ENCODE measurements at places on chromosomes 7 and 10.

DNA sequence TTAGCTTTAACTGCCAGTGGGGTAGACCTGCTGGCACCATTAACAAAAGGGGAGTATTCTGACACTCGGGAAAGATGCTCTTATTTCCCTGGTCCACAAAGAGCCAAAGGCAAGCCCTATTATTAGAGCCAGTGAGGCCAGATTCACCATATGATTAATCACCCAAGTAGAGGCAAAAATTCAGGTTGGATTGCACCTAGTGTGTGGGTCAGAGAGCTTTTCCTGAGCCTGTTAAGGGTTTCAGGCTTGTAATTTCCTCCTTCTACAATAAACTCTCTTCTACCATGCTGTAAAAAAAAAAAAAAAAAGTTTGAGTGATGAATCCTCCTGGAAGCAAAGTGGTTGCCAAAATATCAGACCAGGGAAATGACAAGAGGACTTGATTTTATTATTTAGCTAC, 163.5 kb downstream of the MBL2 start:
- no peak for DNase-seq

DNA sequence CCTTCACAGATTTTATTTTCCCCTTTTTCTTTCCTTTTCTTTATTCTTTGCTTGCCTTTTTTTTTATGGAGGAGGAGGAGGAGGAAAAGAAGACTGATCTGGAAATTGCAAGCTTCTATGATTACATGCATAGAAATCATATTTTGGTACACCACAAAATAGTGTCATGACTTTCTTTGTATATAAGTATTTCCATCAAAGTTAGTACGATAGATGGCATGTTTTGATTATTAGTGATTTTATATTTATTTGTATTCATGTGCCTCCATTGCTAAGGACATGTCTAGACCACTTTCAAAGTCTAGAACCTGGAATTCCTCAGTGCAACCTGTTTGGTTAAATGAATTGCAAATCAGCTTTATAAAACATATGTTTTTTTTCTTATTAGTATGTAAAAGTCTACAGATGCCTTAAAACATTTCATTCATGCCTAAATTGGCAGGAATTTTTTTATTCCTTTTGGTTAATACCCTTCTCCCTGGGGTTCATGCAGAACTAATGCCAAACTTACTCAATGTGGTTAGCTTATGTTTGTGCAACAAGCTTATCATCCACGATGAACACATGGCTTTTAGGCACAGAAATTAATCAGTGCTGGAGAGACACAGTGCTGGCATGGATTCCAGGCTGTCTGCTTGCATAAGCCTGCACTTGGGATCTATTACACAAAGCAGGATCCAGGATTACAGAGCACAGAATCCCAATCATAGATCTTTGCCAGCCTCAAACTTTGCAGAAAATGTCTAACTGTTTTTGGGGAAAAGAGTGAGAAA, 213.1 kb downstream of the CHRM2 start:
- DNase-seq, result no peak

DNA sequence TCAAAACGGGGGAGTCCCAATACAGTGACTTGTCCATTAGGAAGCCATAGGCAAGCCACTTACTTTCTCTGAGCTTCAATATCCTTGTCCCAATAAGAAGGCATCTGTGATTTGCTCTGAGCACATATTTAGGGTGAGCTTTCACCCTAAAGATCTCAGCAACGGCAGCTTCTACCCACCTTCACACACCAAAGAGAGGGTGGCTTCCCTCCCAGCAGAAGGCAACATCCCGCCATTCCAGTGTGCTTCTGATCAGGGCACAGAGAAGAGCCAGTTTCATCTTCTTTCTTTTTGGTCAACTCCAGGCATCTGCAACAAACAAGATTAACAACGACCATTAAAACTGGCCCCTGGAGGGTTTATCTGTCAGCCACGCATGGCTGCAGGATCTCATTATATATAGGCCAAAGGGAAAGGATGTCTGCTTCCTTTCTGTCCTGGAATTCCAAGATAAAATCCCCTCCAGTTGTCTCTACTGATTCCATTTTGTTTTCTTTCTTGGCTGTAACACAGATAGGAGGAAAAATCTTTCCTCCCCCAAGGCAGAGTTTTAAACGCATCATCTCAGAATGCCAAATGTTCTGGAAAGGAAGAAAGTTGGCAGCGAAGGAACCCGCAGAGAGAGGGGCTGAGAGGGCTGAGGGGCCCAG, 491 bp upstream of the SH2D4B start:
- no peak for DNase-seq

DNA sequence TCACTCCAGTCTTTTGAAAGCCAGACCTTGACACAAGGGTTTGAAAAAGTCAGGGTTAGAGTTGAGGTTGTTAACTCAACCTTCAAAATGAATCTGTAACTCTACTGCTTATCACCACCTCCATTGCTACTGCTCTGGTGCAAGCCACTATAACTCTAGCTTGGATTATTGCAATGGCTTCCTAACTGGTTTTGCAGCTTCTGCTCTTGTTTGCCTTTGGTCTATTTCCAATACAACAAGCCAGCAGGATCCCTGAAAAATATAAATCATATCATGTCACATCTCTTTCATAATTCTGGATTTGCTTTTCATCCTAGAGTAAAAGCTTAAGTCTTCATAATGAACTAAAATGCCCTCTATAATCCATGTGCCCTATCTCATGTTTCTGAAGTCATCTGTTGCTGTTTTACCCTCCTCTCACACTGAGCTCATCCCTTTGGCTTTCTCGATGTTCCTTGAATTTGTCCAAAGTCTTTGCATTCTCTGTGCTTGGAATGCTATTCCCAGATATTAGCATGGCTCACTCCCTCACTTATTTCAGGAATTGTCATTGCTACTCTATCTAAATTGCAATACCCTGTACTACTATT, 10.9 kb downstream of the TAS2R60 start:
- no peak for DNase-seq

DNA sequence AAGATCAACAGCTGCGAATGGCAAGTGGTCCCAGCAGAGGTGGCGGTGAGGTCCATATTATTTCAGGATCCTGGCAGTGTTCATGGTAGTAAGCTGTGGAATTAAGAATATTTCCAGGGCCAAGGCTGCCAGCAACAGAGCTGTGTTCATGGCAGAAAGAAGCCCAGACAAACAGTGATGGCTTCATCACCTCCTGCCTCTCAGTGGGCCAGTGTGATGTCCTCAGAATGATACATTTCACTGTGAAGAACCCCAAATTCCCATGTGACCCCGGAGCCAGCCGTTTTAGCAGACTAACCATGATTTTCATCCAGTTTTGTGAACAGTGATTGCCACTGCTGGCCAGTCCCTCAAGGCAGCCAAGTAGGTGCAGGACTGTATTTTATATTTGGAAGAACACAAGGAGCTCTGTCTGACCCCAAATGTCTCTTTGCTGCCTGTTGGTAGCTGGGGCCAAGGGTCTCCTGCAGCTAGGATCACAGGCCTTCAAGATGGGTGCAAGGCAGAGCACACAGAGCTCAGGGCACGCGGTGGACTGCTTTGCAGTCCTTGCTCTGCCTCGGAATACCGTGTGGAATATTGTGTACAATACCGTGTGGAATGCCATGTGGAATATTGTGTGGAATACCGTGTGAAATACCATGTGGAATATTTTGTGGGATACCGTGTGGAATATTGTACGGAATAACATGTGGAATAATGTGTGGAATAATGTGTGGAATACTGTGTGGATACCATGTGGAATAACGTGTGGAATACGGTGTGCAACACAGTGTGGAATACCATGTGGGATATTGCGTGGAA, 132.3 kb upstream of the CHST15 start:
- no peak for DNase-seq

- DNase-seq, result no peak
Observed at GRCh38 chr10:43200538-43201390, 62.5 kb downstream of the CSGALNACT2 start.

DNA sequence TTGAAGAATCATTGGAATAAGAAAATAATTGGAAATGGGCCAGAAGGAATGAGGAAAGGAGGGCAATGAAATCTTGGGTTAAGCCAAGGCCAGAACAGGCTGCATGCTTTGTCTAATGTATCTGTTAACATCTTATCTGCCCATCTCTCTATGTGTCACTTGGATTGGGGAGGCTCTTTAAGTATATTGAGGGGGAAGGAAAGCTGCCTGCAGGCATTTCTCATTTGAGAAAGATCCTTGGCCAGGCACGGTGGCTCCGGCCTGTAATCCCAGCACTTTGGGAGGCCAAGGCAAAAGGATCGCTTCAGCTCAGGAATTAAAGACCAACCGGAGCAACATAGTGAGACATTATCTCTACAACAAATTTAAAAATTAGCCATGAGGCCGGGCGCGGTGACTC, 14.3 kb downstream of the PCBD1 start:
- DNase-seq, result no peak

DNA sequence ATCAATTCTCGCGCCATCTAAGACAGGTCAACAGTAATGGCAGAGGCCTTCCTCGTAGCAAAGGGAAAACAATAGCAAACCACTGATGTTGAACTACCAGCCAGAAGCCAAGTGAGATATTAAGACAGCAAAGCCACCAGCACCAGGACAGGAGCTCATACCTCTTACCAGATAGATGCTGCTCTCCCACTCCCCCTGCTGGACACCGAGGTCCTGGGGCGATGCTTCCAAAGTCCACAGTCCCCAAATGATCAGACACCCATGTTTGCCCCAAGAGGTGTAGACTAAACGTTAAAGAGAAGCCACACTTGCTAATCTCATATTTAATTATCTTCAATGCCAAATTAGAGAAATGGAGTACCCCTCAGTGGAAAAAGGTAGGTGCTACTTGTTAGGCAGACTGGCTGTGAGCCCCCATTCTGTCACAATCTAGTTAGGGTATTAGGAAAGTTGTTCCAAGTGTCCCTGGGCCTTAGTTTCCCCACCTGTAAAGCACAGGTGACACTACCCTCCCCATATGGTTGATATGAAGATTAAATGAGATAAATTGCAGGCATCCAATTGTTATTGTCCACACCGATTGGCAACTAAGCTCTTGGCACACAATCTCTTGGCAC, 39.9 kb downstream of the TOMM7 start:
- DNase-seq, result peak; percentile 76

GRCh38 chr7:2037808-2038522, 194.8 kb downstream of the MAD1L1 start:
- DNase-seq, result peak; percentile 17

DNA sequence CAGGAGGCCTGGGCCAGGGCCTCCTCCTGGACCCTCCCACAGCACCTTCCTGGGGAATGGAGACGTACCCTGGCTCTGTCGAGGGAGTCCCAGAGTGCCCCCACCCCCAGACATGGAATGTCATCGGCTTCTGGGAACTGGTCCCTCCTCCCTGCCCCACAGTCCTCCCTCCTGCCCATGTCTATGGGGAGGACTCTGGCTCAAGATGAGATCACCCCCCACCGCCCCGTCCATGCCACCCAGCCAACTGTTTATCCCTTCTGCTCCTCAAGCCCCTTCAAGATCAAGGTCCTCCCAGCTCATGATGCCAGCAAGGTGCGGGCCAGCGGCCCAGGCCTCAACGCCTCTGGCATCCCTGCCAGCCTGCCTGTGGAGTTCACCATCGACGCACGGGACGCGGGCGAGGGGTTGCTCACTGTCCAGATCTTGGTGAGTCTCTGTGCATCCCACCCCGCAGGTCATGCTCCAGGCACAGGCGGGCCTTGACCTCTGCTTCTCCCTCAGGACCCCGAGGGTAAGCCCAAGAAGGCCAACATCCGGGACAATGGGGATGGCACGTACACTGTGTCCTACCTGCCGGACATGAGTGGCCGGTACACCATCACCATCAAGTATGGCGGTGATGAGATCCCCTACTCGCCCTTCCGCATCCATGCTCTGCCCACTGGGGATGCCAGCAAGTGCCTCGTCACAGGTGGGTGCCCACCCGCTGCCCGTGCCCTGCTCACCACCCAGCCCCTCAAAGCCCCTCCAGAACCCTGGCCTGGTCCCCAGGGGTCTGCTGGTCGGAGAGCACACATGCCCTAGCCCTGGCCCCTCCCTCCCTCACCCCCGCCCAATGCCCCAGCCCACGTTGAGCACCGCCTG, 14.1 kb upstream of the ATP6V1F start:
- DNase-seq, result no peak

- DNase-seq, result no peak
Observed at GRCh38 chr7:123769371-123769770, 20.6 kb upstream of the WASL start.

GRCh38 chr10:61898435-61898778, 3.1 kb upstream of the ARID5B start:
- no peak for DNase-seq

DNA sequence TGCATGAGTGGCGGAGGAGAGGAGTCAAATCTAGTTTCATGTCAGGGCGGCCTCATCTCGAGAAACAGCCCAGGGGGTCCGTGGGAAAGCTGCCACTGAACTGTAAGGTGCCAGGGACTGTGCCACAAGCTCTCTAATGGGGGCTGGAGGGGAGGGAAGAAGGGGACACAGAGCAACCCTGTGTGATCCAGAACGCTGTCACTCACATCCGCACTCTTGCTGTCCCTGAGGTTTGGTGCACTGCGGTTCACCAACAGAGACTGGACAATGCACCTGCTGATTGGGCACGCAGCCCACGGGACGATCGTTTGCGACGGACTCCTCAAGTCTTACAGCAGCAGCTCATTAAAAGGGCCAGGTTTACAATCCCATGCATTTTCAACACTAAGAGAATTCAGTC, 47.7 kb downstream of the AMZ1 start:
- no peak for DNase-seq

DNA sequence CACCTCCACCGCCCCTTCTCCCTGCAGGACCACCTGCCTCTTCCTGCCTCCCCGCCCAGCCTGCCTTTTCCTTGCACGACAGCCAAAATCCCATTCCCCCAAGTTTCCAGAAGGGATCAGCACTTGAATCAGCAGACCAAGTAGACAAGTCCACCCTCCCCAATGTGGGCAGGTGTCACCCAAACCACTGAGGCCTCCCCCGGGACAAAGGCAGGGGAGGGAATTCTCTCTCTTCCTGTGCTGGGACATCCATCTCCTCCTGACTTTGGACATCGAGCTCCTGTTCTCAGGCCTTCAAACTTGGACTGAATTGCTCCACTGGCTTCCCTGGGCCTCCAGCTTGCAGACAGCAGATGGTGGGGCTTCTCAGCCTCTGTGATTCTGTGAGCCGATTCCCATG, 21.6 kb upstream of the PSMG3 start:
- DNase-seq, result no peak

DNA sequence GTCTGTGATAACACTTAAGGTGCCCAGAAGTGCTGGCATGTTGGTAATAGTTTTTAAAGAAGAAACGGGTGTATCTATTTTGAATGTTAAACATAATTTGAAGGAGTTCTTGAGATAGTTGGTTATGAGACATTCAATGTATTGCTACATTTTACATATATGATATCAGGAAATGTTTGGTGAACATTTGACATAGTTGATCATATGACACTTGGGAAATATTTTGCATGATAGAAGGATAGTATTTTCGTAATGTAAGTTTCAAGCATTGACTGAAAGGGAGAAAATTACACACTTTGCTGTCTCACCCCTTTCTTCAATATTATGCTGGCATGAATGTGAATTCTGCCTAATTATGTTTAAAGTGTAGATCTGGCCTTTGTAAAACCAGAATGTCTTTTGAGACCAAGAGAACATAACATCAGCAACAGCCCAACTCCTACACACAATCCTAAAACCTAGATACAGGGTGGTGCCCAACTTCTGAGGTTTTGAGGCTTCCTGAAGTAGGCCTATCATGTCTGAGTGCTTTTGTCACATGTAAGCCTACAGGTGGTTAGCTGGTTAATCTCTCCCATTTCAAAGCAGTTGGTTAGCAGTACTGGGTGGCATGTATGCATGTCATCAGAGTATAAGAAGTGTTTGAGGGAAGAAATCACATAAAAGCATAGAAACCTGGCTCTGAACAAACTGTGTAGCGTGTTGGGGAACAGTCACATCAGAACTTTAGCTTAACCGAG, 2.1 kb downstream of the ADD3 start:
- DNase-seq, result peak; percentile 81

GRCh38 chr7:30633223-30633622, 38.5 kb downstream of the GARS1 start:
- DNase-seq, result no peak

Measured in activated CD4-positive, alpha-beta T cell treated with anti-CD3 and anti-CD28 coated beads, Interleukin-2, Interleukin-4, amounts not matched to agents 100 ng/mL and 50 ng/mL, durations not matched to agents 16 hours and 8 hours (primary cell).